Activated naive CD4-positive, alpha-beta T cell treated with anti-CD3 and anti-CD28 coated beads for 36 hours (primary cell): ENCODE measurements at places on chromosomes 11 and 22. TPM values are rescaled to one million over a fixed set of nuclear protein-coding genes. Genes with fewer than 3 reads are reported as not detected.

NXF1 gene
- 46.0 TPM for total RNA-seq

SLC5A12 gene
- total RNA-seq, result not detected

RBFOX2 gene
- 3.3 TPM for total RNA-seq

C11orf87 gene
- total RNA-seq, result not detected

NXPE4 gene
- not detected for total RNA-seq

SEPTIN5 gene
- total RNA-seq, result 0.81 TPM

OR10A2 gene
- not detected for total RNA-seq

TCN1 gene
- total RNA-seq, result not detected

ART1 gene
- not detected for total RNA-seq

GRCh38 chr22:20646906-20647305 is 127.0 kb upstream of the SERPIND1 start:
- no peaks in the 10 kb centered on the region for H3K27me3 ChIP-seq
- H3K4me1 ChIP-seq, result no peaks in the 10 kb centered on the region
- no peak for DNase-seq
- no peak overlapping the region for H3K4me3 ChIP-seq
- H3K27ac ChIP-seq, result no peak overlapping the region

- peaks cover 12% of the 10 kb centered on the region for H3K4me1 ChIP-seq
- H3K36me3 ChIP-seq, result no peaks in the 10 kb centered on the region
- no peak overlapping the region for H3K4me3 ChIP-seq
- peaks cover 47% of the 10 kb centered on the region for H3K27me3 ChIP-seq
- DNase-seq, result no peak
Observed at GRCh38 chr11:94769880-94770279, 1.7 kb downstream of the AMOTL1 start.

DNA sequence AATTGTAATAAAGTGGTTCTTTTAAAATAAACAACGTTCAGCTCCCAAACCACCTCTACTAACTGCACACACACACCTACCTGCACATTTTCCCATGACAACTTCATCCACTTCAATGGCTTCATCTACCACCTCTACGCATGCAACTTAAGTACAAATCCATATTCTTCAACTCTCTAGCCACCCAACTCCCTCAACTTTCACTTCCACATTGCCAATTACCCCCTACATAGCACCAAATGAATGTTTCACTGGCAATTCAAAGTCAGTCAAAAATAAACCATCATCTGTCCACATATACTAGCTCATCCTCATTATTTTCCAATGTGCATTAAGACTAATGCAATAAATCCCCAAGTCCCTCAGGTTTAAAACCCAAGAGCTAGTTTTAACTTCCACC is 50.7 kb upstream of the ARHGAP32 start:
- no peak for DNase-seq
- peaks cover under 1% of the 10 kb centered on the region for H3K36me3 ChIP-seq
- H3K27ac ChIP-seq, result no peak overlapping the region
- H3K27me3 ChIP-seq, result no peaks in the 10 kb centered on the region
- no peak overlapping the region for H3K4me3 ChIP-seq

- peaks cover 61% of the 10 kb centered on the region for H3K27me3 ChIP-seq
- no peak for DNase-seq
- no peaks in the 10 kb centered on the region for H3K36me3 ChIP-seq
- no peak overlapping the region for H3K27ac ChIP-seq
- H3K4me3 ChIP-seq, result no peak overlapping the region
Observed at GRCh38 chr11:43567396-43567975, 113.1 kb upstream of the HSD17B12 start.

- no peaks in the 10 kb centered on the region for H3K27me3 ChIP-seq
- DNase-seq, result peak; percentile 55
- no peaks in the 10 kb centered on the region for H3K36me3 ChIP-seq
- H3K4me1 ChIP-seq, result no peaks in the 10 kb centered on the region
- no peak overlapping the region for H3K27ac ChIP-seq
Observed at GRCh38 chr11:36469063-36469462, 41.0 kb downstream of the TRAF6 start.

- H3K27me3 ChIP-seq, result peaks cover 2% of the 10 kb centered on the region
- no peak within 1 kb of the TSS for H3K27ac ChIP-seq
- no peak for DNase-seq
- H3K36me3 ChIP-seq, result no peaks in the 10 kb centered on the region
- no peak within 1 kb of the TSS for H3K4me3 ChIP-seq
- peaks cover 8% of the 10 kb centered on the region for H3K4me1 ChIP-seq
Observed at GRCh38 chr11:6238902-6239301, at the start of gene CNGA4. TSS of gene CNGA4 (plus strand) at chr11:6239089. CDS start at chr11:6239207, 118 bp downstream.

GRCh38 chr22:30238661-30239487 is 7.7 kb downstream of the LIF start:
- H3K27me3 ChIP-seq, result no peaks in the 10 kb centered on the region
- DNase-seq, result no peak
- no peak overlapping the region for H3K27ac ChIP-seq
- H3K36me3 ChIP-seq, result peaks cover 26% of the 10 kb centered on the region
- H3K4me1 ChIP-seq, result peaks cover 28% of the 10 kb centered on the region

DNA sequence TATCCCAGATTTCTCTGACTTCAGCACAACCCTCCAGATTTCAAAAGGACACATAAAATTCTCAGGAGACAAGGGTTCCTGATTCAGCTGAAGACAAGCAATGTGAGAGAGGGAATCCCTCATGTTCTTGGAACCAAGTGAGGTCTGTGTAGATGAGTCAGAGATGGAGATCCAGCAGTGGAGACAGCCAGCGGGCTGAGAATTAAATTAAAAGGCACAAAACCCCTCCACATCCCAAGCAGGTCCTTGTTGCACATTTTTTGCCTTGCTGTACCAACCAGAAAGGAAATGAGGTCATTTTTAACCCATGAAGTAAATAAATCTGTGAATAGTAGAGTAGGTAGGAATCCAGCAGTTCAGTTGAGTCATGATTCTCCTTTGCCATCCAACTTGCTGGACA is 9.7 kb downstream of the MTNR1B start:
- H3K4me1 ChIP-seq, result no peaks in the 10 kb centered on the region
- peaks cover 2% of the 10 kb centered on the region for H3K27me3 ChIP-seq
- no peaks in the 10 kb centered on the region for H3K36me3 ChIP-seq
- no peak overlapping the region for H3K27ac ChIP-seq
- DNase-seq, result no peak
- H3K4me3 ChIP-seq, result no peak overlapping the region

DNA sequence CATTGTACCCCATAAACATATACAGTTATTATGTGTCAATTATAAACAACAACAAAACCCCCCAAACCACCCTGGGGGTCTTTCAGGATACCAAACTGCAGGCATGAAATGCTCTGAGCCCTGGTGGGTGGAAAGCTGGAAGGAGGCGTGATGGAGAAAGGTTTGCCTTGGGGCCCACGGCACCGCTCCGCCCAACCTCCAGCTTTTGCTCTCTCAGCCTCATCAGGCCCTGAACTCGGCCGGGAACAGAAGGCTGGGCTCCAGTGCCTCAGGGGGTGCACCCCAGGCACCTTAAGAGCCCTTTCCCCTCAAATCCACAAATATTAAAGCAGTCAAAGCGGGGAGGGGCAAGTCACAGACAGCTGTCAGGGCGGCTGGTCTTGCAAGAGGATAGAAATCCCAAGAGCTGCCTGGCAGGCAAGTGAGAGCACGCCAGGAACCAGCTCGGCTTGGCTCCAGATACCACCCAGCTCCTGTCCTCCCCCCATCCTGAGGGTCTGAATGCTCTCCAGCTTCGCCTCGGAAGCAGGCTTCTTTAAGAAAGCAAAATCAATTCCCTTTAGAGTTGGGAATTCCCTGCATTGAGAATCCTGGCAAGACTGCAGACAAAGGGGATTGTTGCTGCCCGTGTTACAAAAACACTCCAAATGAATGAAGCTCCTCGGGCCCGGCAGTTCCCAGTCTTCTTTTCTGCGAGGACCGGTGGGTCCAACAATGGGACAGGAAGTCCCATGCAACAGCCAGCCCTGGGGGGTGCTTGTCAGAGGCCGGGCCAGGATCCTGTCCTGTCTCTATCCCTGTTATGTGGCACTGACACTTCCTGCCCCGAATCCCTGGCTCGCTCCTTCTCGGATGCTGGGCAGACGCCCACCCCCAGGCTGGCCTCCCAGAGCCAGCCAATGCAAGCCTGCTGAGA is 80.8 kb downstream of the NAT10 start:
- no peak for DNase-seq
- no peaks in the 10 kb centered on the region for H3K27me3 ChIP-seq
- no peak overlapping the region for H3K4me3 ChIP-seq
- H3K27ac ChIP-seq, result no peak overlapping the region
- peaks cover 15% of the 10 kb centered on the region for H3K4me1 ChIP-seq
- H3K36me3 ChIP-seq, result no peaks in the 10 kb centered on the region

- H3K27ac ChIP-seq, result no peak overlapping the region
- no peak overlapping the region for H3K4me3 ChIP-seq
- no peak for DNase-seq
- no peaks in the 10 kb centered on the region for H3K4me1 ChIP-seq
- no peaks in the 10 kb centered on the region for H3K27me3 ChIP-seq
Observed at GRCh38 chr11:76102802-76103201, 103.5 kb downstream of the WNT11 start.

DNA sequence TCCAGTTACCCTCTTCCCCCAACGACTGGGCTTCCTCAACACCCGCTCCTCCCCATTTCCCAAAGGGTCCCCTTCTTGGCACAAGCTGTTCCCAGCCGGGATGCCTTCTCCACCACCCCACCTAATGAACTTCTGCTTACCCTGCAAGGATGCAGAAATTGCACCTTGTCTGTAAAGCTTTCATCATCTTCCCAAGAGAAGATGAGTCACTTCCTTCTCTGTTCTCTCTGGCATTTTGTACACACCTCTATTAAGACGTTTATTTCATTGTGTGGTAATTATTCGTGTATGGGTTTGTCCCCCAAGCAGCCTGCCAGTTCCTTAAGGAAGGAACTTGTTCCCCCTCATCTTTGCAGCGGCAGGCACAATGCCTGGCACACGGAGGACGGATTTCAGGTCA is 351.1 kb downstream of the CADM1 start:
- peaks cover 3% of the 10 kb centered on the region for H3K4me1 ChIP-seq
- no peaks in the 10 kb centered on the region for H3K27me3 ChIP-seq
- no peak for DNase-seq
- H3K4me3 ChIP-seq, result no peak overlapping the region

DNA sequence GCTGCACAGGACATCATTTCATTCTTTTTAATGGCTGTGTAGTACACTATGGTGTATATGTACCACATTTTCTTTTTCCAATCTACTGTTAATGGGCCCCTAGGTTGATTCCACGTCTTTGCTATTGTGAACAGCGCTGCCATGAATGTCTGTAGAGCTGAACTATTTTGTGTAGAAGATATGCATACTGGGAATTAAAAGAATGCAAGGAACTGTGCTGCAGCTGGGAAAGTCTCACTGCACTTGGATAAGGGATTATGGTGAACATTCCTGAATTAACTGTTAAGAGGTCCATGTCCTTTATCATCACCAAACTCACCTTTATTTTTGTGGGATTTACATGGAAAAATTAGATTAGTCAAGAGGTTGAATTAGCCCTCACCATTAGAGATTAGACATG is 224.7 kb downstream of the SNX19 start:
- no peak overlapping the region for H3K4me3 ChIP-seq
- no peak for DNase-seq
- no peaks in the 10 kb centered on the region for H3K27me3 ChIP-seq
- H3K4me1 ChIP-seq, result no peaks in the 10 kb centered on the region
- H3K27ac ChIP-seq, result no peak overlapping the region

DNA sequence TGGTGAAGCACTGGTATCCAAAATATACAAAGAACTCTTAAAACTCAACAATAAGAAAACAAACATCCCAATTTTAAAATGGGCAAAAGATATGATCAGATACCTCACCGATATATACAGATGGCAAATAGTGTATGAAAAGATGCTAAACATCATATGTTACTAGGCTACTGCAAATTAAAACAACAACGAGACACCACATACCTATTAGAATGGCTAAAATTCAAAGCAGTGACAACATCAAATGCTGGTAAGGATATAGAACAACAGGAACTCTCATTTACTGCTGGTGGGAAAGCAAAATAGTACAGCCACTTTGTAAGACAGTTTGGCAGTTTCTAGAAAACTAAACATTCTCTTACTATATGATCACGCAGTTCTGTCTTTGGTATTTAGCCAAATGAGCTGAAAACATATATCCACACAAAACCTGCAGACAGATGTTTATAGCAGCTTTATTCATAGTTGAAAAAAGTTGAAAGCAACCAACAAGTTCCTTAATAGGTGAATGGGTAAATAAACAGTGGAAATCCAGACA is 38.5 kb downstream of the SIK3 start:
- no peak overlapping the region for H3K4me3 ChIP-seq
- peaks cover 56% of the 10 kb centered on the region for H3K4me1 ChIP-seq
- no peaks in the 10 kb centered on the region for H3K27me3 ChIP-seq
- H3K36me3 ChIP-seq, result peaks cover 3% of the 10 kb centered on the region
- DNase-seq, result no peak

DNA sequence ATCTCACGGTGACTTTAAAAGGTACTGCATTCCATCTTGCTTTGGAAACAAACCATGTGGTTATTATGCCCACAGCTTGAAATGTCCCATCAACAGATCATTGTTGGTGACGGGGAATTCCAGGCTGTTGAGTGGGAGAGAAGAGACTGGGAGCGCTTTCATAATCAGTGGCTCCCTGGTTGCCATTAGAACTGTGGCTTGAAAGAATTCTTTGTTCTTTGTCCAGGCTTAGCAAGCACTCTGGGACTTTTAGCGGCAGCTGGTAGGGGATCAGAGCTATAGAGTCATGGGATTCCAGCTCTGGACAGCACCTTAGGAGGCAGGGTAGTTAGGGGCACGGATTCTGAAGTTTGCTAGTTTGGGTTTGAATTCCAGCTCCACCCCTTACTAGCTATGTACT is 22.0 kb downstream of the MMP20 start:
- H3K4me3 ChIP-seq, result no peak overlapping the region
- no peak overlapping the region for H3K27ac ChIP-seq
- H3K36me3 ChIP-seq, result no peaks in the 10 kb centered on the region
- no peaks in the 10 kb centered on the region for H3K27me3 ChIP-seq

DNA sequence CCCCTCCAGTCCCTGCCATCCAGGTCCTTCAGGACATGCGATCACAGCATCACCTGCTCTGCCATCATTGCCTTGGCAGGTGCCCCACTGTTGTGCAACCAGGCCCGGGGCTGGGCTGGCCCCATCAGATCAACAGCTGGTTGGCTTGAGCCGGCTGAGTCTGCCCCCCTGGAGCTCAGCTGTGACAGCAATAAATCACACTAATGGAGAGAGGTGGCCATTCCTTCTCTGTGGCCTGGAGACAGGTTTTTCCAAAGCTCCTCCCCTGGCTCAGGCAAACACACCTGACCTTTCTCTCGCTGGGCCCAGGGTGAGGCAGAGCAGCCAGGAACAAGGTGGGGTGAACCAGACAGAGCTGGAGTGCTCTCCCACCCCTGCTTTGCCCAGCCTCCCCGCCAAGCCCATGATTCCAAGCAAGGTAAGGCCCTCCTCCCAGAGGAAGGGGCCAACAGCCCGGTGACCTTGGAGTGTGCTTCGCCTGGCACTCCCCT is 8.9 kb upstream of the FXYD2 start:
- H3K36me3 ChIP-seq, result no peaks in the 10 kb centered on the region
